ENCODE measurements at places on chromosomes 2 and 18. TPM values are rescaled to one million over a fixed set of nuclear protein-coding genes. Genes with fewer than 3 reads are reported as not detected.
A peak's percentile ranks its signal among the peaks of the same experiment; 100 is the strongest.

GRCh38 chr2:179129574-179130238, 79.8 kb upstream of the CCDC141 start:
- no peaks in the 10 kb centered on the region for H3K27me3 ChIP-seq
- DNase-seq, result no peak
- H3K36me3 ChIP-seq, result peaks cover 5% of the 10 kb centered on the region
- H3K27ac ChIP-seq, result no peak overlapping the region
- no peak overlapping the region for H3K4me3 ChIP-seq

DNA sequence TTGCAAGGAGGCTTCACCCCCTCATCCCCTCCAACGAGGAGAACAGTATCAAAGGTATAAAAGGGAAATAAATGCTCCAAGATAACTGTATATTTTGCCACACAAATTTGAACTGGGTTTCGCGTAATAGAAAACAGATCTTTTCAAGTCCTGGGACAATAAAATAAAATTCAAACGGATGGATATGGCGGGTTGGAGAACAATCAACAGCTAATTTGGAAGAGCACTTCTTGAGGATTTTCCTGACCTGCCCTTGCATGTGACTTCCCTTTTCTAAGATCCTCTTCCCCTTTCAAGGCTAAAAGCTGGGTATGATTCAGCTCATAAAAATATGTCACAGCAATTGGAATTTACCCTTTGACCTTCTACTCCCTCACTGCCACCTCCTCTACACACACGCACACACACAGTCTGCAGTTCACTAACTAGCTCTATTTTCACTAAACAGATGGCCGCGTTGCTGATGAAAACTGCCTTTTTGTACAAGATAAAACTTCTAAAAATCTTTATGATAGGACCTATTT, 386.9 kb downstream of the FIGN start:
- H3K27ac ChIP-seq, result peak overlapping the region; percentile 87
- peaks cover 8% of the 10 kb centered on the region for H3K4me1 ChIP-seq
- DNase-seq, result peak; percentile 45
- no peaks in the 10 kb centered on the region for H3K27me3 ChIP-seq
- H3K36me3 ChIP-seq, result no peaks in the 10 kb centered on the region

DNA sequence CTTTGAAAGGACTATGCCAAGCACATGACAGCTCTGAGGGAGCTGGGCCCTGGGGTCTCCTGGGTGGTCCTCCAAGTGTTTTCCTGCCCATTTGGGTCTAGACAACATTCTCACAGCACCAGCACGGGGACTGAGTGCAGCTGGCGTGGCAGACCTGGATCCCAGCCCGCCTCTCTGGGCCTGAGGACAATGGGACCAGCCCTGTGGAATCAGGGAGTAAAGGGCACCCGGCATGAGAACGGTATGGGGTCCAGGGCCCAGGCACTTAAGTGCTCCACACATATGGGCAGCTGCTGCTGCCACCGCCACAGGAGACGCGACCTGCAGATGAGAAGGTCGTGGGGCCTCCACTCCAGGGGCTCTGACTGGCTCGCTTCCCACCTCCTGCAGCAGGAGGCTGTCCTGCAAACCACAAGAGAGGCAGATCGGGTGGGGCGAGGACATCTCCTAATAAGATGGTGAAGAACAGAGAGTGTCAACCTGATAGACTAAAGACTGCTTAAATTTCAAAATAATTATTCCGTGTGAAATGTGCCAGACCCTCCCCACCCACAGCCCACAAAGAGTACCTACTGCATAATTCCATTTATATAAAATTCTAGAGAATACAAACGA, 46.3 kb downstream of the FAM178B start:
- H3K27me3 ChIP-seq, result no peaks in the 10 kb centered on the region
- DNase-seq, result no peak
- no peaks in the 10 kb centered on the region for H3K4me1 ChIP-seq
- no peak overlapping the region for H3K4me3 ChIP-seq
- H3K27ac ChIP-seq, result no peak overlapping the region
- H3K36me3 ChIP-seq, result no peaks in the 10 kb centered on the region

DNA sequence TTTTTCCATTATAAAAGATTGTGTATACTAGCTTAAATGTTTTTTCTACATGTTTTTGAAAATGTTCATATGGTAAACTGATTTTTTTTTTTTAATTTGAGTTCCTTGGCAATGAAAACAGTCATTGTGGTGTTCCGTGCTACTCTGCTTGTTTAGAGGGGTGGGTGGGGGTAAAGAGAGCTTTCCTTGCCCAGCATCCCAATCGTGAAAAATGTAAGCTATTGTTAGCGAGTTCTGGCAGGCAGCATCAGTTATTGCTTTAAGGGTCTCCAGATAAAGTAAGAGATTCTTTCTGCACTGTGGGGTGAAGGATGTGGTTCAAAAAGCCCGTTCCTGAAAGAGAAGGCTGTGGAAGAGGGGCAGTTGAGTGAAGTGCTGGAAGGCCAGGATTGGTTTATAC, 118.4 kb downstream of the TANC1 start:
- H3K4me1 ChIP-seq, result no peaks in the 10 kb centered on the region
- no peak overlapping the region for H3K4me3 ChIP-seq
- DNase-seq, result no peak
- no peaks in the 10 kb centered on the region for H3K27me3 ChIP-seq

DNA sequence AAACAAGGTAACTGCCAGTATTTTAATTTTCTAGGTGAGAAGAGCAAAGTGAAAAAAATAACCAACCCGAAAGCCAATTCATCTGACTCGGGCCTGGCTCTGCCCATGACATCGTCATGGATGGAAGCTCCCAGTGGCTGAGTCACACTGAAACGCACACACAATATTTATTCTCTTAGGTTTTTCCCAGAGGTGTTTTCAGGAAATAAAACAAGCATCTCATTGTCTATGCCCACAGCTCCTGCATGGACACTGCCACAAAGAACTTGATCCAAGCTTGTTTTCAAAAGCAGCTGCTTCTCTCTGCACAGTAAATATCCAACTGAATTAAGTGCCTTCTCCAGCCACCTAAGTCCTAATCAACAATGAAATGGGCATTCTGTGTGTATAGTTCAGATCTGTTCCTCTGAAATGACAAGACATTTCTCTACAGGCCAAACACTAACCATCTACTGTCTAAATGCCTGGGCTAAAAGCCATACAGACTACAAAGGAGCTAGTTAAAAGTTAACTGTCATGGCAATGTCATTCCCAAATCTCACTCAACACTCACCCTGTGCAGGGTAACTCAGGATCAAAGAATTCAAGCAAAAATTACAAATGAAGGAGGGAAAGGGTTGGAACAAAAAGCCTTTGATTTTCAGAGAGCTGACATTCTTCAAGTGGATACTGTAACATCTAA, 62.9 kb downstream of the RPL31 start:
- peak overlapping the region; percentile 0 for H3K27ac ChIP-seq
- no peak overlapping the region for H3K4me3 ChIP-seq
- H3K27me3 ChIP-seq, result no peaks in the 10 kb centered on the region
- DNase-seq, result no peak

GRCh38 chr2:112811841-112812306, 24.7 kb downstream of the IL1B start:
- no peaks in the 10 kb centered on the region for H3K36me3 ChIP-seq
- no peaks in the 10 kb centered on the region for H3K27me3 ChIP-seq
- peaks cover 4% of the 10 kb centered on the region for H3K4me1 ChIP-seq
- no peak overlapping the region for H3K4me3 ChIP-seq

DNA sequence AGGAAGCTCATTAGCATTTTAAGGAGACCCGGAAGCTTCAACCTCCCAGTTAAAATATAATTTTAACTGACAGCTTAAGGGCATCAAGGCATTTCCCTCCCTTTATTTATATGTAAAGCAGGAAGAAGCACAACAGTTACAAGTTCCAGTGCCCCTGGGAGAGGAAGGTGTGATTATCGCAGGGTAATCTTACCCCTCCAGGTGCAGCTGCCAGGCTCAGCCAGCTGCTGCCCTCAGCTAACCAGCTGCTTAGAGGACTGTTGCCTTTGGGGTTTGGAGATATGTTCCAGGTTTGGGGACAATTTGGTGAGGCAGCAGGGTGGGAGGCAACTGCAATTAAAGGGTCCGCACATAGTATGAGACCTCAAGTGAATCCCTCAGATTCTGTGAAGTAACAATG, 55.3 kb upstream of the SETBP1 start:
- H3K4me3 ChIP-seq, result no peak overlapping the region
- H3K27me3 ChIP-seq, result peaks cover 21% of the 10 kb centered on the region
- H3K27ac ChIP-seq, result no peak overlapping the region
- H3K4me1 ChIP-seq, result peaks cover 11% of the 10 kb centered on the region
- peak; percentile 37 for DNase-seq

- H3K4me3 ChIP-seq, result no peak overlapping the region
- H3K4me1 ChIP-seq, result peaks cover under 1% of the 10 kb centered on the region
- no peak overlapping the region for H3K27ac ChIP-seq
Observed at GRCh38 chr18:4130734-4131719, 324.1 kb downstream of the DLGAP1 start.

GRCh38 chr2:207311316-207312005, 145.7 kb upstream of the KLF7 start:
- DNase-seq, result no peak
- H3K4me1 ChIP-seq, result peaks cover 4% of the 10 kb centered on the region
- H3K27ac ChIP-seq, result peak overlapping the region; percentile 52
- H3K27me3 ChIP-seq, result no peaks in the 10 kb centered on the region

DNA sequence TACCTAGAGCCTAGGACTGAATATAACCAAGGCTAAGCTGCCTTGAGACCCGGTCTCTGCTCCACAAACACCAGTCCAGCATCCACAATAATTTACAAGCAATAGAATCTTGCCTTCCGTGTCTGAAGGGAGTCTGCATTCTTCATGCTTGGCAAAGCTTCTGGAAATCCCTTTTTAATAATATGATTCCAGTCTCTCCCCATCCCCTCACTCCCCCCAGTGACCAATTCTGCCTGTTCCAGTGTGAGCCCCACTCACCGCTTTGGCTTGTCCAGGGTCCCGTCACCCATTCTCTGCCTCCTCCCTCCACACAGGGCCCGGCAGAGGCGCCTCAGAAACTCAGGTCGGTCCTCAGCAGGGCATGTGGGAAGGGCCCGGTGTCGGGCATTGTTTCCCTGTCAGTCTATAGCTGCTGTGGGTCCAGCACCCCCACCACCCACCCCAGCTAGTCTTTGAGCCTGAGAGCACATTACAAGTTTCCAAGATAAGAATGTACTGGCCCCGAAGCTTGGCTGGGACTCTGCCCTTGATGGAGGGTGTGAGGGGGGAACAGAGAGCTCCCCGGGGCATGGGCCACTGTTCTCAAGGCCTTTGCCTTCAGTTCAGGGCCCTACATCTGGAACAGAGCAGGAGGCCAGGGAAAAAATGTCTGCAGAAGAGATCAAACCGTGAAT, 129.7 kb upstream of the MYCN start:
- no peaks in the 10 kb centered on the region for H3K36me3 ChIP-seq
- H3K27me3 ChIP-seq, result no peaks in the 10 kb centered on the region
- DNase-seq, result no peak
- H3K4me3 ChIP-seq, result no peak overlapping the region

DNA sequence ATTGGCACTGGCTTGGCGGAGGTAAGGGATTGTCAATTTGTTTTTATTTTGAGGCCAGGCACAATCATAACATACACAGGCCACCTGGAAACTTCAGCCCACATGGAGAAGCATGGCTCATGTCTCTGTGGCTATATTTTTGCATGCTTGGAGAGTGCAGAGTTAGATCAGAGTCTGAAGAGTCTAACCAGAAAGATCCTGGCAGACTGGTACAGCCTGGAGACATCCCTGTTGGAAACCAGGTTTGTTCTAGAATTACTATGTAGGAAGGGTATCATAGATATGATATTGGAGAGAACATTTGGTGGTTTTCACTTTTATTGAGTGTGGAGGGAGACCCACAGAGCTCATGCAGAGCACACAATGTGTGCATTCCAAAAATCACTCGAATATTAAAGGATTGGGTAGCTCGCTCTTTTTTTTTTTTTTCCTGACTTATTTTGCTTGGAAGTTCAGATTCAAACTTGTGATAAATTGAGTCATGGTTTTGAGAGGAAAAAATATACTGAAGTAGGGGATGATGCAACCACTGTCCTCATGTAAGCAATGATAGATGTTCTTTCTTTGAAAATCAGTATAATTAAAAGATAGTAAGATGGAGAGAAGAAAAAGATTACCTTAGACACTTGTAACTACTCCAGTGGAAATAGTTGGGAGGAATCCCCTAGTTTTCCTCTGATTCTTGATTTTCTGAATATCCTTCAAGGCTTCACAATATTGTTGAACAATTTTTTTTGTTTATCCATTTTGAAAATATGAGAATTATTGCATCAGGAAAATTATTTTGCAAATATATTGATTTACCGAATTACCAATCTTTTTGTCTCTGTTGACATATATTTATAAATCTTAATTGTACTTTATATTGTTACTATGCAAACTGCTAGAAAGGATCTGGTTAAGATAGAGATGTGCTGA, 185.7 kb upstream of the ZEB2 start:
- H3K4me1 ChIP-seq, result no peaks in the 10 kb centered on the region
- no peaks in the 10 kb centered on the region for H3K36me3 ChIP-seq
- no peak for DNase-seq

DNA sequence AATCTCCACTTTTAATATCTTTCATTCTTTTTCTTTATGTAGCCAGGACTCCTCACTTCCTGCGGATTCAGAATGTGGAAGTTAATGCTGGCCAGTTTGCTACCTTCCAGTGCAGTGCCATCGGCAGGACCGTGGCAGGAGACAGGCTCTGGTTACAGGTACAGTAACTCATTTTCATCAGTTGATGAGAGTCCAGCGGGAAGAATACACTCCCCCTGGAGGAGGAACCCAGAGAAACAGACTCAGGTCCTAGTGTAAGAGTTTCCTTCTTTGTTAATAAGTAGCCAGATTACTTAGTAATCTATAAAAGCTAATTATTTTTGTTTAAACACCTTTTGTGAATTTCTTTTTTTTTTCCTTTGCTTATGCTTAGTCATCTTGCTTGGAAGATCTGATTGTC, 359.4 kb downstream of the PTPRM start:
- H3K4me1 ChIP-seq, result peaks cover 16% of the 10 kb centered on the region
- H3K27ac ChIP-seq, result no peak overlapping the region
- H3K27me3 ChIP-seq, result no peaks in the 10 kb centered on the region
- H3K36me3 ChIP-seq, result peaks cover 22% of the 10 kb centered on the region
- no peak overlapping the region for H3K4me3 ChIP-seq
- DNase-seq, result peak; percentile 75

GRCh38 chr2:151040039-151040438, 221.6 kb downstream of the RBM43 start:
- H3K36me3 ChIP-seq, result no peaks in the 10 kb centered on the region
- no peak overlapping the region for H3K4me3 ChIP-seq
- no peaks in the 10 kb centered on the region for H3K4me1 ChIP-seq
- no peak for DNase-seq

- no peaks in the 10 kb centered on the region for H3K36me3 ChIP-seq
- peaks cover 3% of the 10 kb centered on the region for H3K4me1 ChIP-seq
- H3K27me3 ChIP-seq, result no peaks in the 10 kb centered on the region
- no peak overlapping the region for H3K27ac ChIP-seq
- no peak for DNase-seq
- no peak overlapping the region for H3K4me3 ChIP-seq
Observed at GRCh38 chr2:128323555-128323931, 4.9 kb upstream of the HS6ST1 start.

GRCh38 chr2:109124982-109125592, 3.9 kb upstream of the SH3RF3 start:
- H3K4me1 ChIP-seq, result no peaks in the 10 kb centered on the region
- DNase-seq, result peak; percentile 62
- H3K27ac ChIP-seq, result no peak overlapping the region

RBM44 gene
- 1.2 TPM for total RNA-seq

AOX1 gene
- 8.8 TPM for total RNA-seq

RAPGEF4 gene
- 0.77 TPM for total RNA-seq

DSEL gene
- 3.9 TPM for total RNA-seq

KIAA1328 gene
- total RNA-seq, result 7.8 TPM
